Activated naive CD8-positive, alpha-beta T cell treated with anti-CD3 and anti-CD28 coated beads for 36 hours (primary cell): ENCODE measurements at places on chromosomes 5 and 9. TPM values are rescaled to one million over a fixed set of nuclear protein-coding genes. Genes with fewer than 3 reads are reported as not detected.

Gene TRIM7
- 0.68 TPM for total RNA-seq

Gene FBP2
- total RNA-seq, result not detected

Gene OCLN
- 0.43 TPM for total RNA-seq

Gene IL13
- total RNA-seq, result 0.72 TPM

Gene TPPP
- not detected for total RNA-seq

Gene ALDOB
- not detected for total RNA-seq

Gene CCDC192
- total RNA-seq, result not detected

Gene PTGS1
- 0.47 TPM for total RNA-seq

Gene CTSL
- 1.5 TPM for total RNA-seq

Gene TAS2R1
- total RNA-seq, result not detected

Gene DAPK1
- 1.6 TPM for total RNA-seq

Gene SPATA31D4
- total RNA-seq, result not detected

Gene BAAT
- 0.10 TPM for total RNA-seq

Gene SLC45A2
- total RNA-seq, result not detected

Gene ARHGEF28
- total RNA-seq, result not detected

Gene MTX3
- total RNA-seq, result 15.6 TPM

Gene LRRC14B
- not detected for total RNA-seq

Gene CCL21
- not detected for total RNA-seq

Gene PNPLA7
- total RNA-seq, result 2.5 TPM

Gene ADAMTS2
- not detected for total RNA-seq

Gene GABRP
- total RNA-seq, result not detected

Gene RPP25L
- 31.6 TPM for total RNA-seq

Gene ROR2
- not detected for total RNA-seq

Gene SV2C
- not detected for total RNA-seq

Gene FCHO2
- total RNA-seq, result 0.16 TPM

Gene ZNF883
- total RNA-seq, result 2.1 TPM

Gene ARAP3
- total RNA-seq, result 4.1 TPM

Gene NMUR2
- not detected for total RNA-seq

Gene FOXD1
- total RNA-seq, result 0.45 TPM

Gene ZNF346
- total RNA-seq, result 16.7 TPM
